Endothelial cell (in vitro differentiated cells): ENCODE measurements at places on chromosomes 4 and X. TPM values are rescaled to one million over a fixed set of nuclear protein-coding genes. Genes with fewer than 3 reads are reported as not detected.
A peak's percentile ranks its signal among the peaks of the same experiment; 100 is the strongest.

- DNase-seq, result no peak
Measured at GRCh38 chr4:52694936-52695335, 35.8 kb upstream of the USP46 start.

- DNase-seq, result no peak
Measured at GRCh38 chr4:147620315-147620714, 3.1 kb downstream of the TMEM184C start.

GRCh38 chr4:132809298-132810032 is 339.6 kb upstream of the PCDH10 start:
- no peak for DNase-seq

- no peak for DNase-seq
Measured at GRCh38 chr4:133839326-133839725, 362.3 kb downstream of the PABPC4L start.

Gene LEF1
- total RNA-seq, result 15.9 TPM

- no peak for DNase-seq
Measured at GRCh38 chrX:134933248-134933647, 57.5 kb upstream of the SMIM10 start.

Gene NR3C2
- 0.54 TPM for total RNA-seq

Gene SULT1B1
- not detected for total RNA-seq

- no peak for DNase-seq
Measured at GRCh38 chr4:16759931-16760582, 138.4 kb downstream of the LDB2 start.

DNA sequence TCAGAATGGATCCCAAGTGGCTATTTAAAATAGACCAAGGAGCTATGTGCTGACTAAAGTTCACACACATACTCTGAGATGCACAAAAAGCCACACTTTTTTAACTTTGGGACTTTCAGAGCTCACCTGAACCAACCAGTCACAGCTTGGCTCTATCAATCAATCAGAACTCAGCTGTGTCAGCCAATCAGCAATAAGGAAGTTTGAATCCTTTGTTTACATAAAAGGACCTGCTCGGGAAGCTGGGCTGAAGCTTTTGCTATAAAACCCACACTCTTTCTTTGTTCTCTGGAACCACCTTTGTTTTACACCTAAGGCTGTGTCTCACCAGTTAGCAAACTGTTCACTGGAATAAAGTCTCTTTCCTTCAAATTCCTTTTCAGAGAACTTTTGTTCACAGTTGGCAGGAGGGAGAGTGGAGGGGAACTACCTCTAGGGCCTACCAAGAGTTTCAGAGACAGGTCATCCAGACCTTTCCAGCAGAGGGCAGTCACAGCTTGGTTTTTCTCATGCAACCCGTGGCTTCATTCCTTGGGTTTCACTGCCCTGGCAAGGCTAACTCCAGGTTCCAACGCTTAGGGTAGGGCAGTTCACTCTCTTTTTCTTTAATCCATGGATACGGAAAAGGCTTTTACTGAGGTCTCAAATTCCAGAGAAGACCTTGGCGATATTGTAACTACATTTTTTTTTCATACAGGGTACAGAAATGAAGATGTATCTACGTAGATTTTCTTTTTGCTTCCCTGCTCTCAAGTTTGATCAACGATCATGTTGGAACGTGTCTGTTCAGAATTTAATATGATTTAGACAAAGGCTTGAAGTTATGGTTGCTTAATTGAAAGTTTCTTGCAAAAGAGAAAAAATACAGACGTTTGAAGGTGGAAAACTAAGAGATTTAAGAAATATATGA is 80.7 kb downstream of the GPRIN3 start:
- peak; percentile 83 for DNase-seq

DNA sequence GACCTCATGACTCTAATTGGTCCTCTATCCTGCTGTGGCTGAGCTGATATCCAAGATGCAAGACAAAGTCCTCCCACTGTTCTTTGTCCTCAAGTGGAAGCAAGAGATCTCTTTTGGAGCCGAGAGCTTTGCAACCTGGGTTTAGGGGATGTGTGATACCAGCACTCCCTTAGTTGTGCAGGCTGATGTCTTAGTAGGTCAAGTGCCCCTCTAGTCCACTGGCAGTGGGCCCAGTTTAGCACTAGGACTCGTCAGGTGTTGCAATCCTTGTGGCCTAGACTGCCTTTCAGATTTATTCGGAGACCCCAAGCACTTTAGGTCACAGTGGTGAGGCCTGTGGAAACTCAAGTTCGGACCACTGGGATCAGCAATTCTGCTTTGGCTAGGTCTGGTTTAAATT is 64.0 kb downstream of the GPRASP3 start:
- DNase-seq, result no peak
